ENCODE measurements at places on chromosomes 6 and 20.

DNA sequence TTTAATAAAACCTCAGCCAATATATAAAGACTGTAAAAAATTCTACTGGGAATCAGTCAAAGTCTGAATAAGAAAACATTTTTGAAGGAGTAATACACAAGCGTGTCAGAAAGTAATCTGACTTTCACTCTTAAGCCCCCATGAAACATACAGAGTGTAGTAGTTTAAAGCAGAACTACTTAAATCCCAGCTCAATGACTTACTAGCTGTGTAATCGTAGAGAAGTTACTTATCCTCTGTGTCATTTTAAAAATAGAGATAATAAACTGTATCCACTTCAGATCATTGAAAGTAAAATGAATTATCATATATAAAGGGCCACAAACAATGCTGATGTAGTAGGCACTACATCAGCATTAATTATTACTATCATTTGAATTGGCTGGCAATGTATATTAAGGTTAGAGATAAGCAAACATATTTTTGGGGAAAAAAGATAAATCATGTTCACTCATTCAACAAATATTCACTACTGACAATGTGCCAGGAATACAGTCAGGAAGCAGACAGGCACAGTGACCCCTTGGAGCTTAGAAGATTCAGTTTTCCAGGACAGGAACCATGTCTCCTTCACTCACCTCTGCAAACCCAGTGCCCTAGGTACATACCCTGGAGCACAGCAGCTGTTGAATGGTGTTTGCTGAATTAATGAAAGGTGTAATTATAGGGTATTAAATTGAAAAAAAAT lies 14.4 kb downstream of the REPS1 start:
- no peak for DNase-seq

DNA sequence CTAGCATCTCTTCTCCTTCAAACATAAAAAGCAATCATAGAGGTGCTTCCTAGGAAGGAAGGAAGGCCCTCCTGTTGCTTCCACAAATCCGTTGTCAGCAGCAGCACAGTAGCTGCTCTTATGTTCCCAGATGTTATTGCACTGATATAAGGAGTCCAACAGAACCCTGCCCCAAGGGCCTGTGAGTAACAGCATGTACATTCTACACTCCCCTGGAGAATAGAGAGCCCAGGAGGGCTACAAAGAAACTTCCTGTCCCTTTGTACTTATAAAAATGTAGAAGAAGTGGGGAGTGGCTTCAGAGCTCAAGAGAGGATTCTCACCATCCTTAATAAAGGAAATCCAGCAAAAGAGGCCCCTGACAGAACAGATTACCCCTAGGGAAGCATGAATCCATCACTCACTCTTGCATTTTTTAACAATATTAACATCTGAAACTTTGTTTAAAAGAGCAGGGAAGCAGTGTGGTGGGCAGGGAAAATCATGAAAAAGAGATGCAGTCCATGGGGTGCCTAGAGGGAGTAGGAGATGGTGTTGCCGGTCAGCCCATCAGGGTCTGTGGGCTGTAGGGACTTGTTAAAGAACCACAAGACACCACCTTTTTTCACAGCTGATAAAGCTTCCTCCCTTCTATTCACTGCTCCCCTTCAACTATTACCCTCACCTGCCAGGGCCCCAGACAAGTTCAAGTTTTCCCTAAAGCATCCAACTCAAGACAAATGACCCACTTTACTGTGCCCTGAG lies 104.5 kb upstream of the ADGRF1 start:
- DNase-seq: peak; percentile 24

DNA sequence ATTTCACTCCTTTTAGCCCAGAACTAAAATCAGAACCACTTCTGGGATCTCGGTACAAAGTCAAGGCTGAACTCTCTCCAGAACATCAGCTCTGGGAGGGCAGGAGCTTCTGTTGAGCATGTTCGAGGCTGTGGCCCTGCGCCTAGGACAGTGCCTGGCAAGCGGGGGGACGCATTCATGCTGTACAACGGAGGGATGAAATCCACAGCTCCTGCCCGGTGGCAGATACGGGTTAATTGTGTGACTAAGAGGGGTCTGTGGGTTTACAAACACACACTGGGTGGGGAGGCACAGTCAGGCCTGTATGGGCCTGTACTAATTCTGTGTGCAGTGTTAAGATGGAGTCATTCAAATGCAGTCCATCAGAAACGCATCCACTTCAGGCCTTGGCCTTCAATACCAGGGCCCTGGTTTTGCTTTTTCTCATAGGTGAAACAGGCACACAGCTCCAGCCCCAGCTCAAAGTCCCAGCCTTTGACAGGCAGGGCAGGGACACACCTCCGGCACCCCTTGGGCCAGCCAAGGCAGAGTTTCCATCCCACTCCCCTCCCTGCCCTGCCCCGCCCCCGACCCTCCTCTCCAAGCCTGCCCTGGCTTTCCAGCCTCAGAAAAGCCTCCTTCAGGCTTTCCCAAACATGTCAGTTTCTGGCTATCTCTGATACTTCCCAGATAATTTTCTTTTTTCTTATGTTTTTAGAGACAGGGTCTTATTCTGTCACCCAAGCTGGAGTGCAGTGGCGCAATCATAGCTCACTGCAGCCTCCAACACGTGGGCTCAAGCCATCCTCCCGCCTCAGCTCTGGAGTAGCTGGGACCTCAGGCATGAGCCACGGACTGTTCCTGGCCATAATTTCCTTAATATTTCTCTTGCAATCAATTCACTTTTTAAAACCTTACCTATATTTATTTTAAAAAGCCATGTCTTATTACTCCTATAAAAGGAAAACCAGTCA lies 109.8 kb downstream of the SULF2 start:
- DNase-seq: no peak

DNA sequence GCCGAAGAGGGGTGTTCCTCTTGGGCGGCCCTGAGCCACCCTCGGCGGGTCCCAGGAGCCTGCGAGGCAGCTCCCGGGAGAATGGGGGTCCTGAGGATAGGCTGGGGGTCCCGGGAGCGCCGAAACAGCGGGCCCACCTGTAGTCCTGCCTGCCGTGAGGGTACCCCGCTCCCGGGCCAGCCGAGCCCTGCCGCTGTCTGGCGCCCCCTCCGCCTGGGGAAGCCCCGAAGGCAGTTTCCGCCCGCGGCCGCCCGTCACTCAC lies 280 bp downstream of the SPATA2 start:
- DNase-seq: no peak

DNA sequence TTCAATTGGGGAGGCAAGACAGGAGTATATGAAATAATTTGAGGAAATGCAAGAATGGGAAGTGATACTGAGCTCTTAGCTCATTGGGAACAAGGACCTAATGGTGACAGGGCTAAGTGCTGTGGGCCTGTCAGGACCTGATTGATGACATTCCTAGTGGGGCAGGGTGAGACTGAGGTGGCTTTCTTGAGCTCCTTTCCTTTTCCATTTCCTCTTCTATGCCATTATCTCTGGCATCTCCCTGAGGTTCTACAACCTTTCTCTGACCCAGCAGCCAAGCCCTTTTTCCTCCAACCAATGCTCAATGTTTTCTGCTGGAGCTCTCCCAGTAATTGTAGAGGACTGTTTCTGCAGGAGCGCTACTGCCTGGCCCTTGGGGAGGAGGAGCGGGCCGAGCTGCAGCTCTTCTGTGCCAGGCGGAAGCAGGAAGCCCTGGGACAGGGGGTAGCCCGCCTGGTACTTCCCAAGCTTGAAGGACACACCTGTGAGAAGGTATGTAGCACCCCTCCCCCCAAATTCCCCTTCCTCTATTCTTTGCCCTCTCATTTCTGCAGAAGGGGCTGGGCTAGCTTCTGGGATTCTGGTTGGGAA lies 2.8 kb upstream of the TOMM6 start:
- peak; percentile 71 for DNase-seq

GRCh38 chr6:6840831-6841291 lies 252.3 kb downstream of the LY86 start:
- DNase-seq: no peak
